EL (cell line): ENCODE measurements at places on chromosomes 5 and 9.
A peak's percentile ranks its signal among the peaks of the same experiment; 100 is the strongest.

- DNase-seq, result no peak
Measured at GRCh38 chr5:166014256-166014655, 2277.2 kb upstream of the WWC1 start.

DNA sequence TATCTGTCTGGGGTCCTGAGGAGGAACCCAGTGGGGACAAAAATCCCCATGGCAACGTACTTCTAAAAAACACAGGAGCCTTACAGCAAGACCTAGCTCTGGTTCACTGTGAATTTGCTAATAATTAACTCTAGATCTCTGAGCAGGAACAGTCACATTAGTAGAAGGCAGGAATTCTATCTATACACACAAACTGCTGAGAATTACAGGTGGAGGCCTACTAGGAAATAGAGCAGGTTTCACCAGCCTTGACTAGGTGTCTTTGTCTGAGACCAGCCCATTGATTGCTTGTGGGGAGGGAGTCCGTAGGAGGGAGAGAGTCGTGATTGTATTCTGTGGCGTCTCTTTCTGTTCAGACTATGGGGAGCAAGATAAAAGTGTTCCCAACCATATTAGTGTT is 44.8 kb downstream of the PRLR start:
- DNase-seq, result no peak

DNA sequence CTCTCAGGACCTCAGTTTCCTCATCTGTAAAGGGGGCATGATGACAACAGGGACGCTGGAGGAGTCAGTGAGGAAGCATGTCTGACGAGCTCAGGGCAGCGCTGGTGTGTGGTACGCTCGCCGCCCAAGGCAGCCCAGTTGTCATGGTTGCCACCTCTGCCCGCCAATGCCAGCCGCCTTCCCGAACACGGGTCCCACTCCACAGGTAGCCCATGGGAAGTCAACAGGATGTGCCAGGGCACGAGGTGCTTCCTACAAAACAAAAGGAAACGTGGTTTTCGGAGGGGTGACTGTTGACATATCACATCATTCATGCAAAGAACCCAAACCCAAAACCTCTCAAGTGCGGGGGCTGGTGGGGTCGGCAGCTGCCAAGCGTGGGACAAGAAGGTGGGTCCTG is 58.1 kb downstream of the NEK6 start:
- DNase-seq, result no peak

- no peak for DNase-seq
Measured at GRCh38 chr9:125989524-125990180, 242.5 kb downstream of the PBX3 start.

DNA sequence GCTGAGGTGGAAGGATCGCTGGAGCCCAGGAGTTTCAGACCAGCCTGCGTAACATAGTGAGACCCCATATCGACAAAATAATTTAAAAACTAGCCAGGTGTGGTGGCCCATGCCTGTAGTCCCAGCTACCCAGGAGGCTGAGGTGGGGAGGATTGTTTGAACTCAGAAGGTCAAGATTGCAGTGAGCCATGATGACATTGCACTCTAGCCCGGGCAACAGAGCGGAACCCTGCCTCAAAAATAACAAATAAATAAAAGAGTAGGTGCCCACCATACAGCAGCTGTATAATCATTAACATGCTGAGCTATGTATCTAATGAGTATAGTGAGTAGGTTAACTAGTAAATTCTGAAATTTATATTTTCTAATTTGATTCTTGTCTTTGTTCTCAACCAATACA is 11.0 kb upstream of the ATP6V0E1 start:
- no peak for DNase-seq

GRCh38 chr5:60277941-60278340 is 384.4 kb upstream of the PDE4D start:
- no peak for DNase-seq

- DNase-seq, result peak; percentile 78
Measured at GRCh38 chr9:127899128-127899943, at the start of gene ST6GALNAC6. Gene ST6GALNAC6 (minus strand): TSS chr9:127899603. CDS start chr9:127897981, 1,622 bp downstream.
